Globus pallidus (tissue), 1 donor: ENCODE measurements at places on chromosomes 2 and 18.

- DNase-seq, result peak; percentile 99
Observed at GRCh38 chr2:21256006-21256405, 132.2 kb downstream of the TDRD15 start.

GRCh38 chr2:96409820-96410164, 74.2 kb downstream of the NCAPH start:
- DNase-seq, result no peak

GRCh38 chr2:66665124-66665984, 230.4 kb downstream of the MEIS1 start:
- no peak for DNase-seq

DNA sequence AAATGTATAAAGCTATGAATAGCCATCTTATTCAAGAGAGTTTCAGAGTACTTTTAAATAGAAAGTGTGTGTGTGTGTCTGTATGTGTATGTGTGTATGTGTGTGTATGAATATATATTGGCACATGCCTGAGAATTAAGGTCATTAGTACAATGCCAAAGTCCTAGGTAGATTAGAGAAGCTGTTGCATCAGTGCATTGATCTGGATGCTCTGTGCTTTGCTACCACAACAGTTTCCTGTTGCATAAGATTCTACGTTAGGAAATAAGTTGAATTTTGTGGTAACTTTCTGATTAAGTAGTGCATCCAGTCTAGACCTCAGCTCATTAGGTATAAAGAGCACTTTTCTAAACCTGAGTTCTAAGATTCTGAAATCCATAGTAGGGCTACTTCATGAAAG, 1102.8 kb upstream of the KLHL29 start:
- no peak for DNase-seq

DNA sequence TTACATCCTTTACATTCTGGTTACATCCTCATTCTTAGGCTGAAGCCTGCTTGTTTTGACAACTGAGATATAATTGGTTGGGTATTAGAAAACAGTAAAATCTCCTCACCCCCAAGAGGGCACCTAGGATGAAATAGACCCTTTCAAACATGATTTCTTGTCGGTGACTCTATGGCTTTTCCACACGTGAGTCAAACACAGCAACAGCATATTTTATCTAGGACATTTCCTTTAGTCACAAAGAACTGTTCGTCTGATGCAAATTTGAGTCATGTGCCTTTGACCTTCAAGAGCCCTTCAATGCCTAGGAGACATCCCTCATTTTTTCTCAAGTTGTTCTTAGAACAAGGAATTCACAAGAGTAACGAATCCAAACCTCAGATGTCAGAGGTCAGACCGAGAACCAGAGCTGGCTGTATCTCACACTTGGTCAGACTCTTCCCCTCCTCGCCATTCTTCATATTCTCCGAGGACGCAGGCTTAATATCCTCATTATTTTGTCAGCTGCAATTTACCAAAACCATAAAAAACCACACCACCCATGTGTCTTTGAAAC, 60.5 kb upstream of the ALKAL2 start:
- DNase-seq, result no peak

DNA sequence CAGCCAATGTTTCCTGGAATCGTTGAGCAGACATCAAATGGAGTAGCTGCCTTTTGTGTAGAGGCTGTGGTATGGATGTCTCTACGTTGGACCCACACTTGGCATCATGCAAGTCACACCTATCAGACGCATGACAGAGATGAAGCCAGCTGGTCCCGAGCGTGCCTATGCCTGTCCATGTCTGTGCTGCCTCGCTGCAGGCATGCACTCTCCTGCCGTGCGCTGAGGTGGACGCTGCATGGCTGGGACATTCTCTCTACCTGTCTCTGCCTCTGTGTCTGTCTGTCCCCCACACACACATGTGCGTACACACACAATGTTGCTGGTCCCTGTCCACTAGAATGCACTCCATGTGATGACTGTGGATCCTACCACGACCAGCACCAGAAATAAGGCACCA, 514.2 kb upstream of the MYT1L start:
- no peak for DNase-seq

DNA sequence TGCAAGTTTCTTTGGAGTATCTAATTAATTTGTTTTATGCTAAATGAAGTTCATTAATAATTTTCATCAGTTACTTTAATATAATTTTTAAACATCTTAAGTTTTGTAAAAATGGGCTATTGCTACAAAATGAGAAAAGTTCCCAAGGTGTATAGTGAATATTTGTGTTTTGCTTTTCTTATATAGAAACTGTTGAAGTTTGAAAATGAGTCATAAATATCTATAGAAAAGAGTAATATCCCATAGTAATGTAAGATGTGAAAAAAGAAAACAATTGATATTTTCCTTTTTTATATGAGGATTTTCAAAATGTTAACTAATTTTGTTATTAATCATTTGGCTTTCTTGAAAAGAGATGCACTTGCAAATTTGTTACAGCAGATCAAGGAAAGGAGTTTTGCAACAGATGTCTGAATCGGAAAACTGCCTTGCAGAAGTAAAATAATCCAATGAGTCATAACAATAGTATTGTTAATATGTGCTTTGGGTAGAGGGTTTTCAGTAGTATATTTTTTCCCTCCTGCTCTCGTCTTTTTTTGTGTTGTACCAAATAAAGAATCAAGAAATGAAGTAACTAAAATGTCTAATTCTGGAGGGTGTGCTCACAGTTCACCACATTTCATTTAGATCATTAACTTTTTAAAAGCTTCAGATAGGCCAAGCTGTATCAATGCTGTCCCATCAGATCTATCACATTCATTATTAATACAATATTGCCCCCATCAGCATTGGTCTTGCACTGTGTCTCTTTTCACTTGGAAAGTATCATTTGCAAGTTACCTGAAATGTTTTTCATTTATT, 15.5 kb downstream of the DUSP19 start:
- DNase-seq, result no peak

DNA sequence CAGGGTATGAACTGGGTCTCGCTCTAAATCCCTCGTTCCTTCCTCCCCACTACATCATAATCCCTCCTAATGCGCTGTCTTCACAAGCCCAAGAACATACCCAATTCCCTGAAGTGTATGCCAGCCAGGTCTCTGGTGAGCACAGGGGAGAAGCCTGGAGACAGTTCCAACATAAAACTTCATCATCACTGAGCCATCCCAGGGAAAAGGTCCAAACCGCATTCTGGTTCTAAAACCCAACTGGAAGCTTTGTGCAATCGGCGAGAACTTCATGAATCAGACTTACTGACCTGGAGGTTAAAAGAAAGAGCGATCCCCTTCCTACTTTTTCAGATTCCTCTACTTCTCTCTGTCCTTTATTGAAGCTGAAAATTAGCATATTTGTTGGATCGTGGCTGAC, 132.7 kb downstream of the ALPK2 start:
- no peak for DNase-seq

- DNase-seq, result no peak
Observed at GRCh38 chr2:223001797-223002175, 50.2 kb upstream of the KCNE4 start.

DNA sequence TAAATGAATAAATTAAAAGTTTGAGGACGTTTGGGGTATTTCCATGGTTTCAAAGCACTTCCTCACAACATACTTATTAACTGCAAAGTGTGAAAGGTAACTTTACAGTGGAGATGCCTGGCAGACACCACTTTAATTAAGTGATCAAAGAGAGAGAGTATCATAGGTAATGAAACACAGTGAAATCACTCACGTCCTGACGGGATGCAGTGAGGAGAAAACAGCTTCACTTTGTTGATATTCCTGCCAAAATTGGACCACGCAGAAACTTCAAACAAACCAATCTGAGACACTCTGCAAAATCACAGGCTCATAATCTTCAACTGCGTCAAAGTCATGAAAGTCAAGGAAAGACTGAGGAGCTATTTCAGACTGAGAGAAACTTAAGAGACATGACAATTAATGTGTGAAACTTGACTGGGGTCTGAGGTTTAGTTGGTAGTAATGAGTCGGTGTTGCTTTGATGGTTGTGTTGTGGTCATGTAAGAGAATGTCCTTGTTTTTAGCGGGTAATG, 66.0 kb upstream of the ITGB6 start:
- DNase-seq, result no peak

- no peak for DNase-seq
Observed at GRCh38 chr18:65352186-65352585, 398.6 kb upstream of the CDH7 start.

DNA sequence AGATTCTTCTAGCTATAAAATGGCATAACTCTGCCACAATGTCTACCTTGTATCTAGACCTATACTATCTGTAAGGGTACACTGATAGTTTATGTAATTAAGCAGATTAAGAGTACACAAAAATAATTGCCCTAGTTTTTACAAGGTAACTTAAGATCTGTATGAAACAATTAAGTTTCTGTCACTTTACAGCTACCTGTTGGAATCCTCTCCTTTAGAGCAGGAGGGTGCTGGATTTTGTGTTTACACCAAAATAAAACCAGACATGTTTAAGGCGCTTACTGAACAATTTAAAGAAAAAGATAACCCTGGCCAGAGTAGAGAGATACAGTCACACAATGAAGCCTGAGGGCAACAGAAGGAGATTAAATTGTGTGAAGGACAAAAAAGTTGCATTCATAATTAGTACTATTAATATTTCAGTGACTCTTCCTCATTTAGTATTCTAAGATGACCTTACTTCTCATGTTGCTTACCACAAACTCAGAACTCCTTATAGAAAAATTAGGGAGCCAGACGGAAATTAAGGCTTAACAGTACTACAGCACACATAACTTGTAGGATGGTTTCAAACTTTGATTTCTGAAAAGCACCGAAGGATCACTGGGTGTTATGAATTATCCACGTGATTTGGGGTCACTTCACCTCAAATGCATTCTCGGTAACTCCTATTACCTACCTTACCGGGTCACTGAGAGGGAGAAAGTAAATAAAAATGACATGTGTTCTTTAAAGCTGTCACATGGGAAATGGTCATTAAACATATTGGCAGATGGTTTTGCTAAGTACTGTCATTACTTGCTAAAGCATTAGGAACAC, 1.0 kb downstream of the DARS1 start:
- no peak for DNase-seq

- no peak for DNase-seq
Observed at GRCh38 chr2:990970-991369, 40.3 kb downstream of the SNTG2 start.

GRCh38 chr2:223696719-223697118, 94.6 kb upstream of the SCG2 start:
- no peak for DNase-seq

DNA sequence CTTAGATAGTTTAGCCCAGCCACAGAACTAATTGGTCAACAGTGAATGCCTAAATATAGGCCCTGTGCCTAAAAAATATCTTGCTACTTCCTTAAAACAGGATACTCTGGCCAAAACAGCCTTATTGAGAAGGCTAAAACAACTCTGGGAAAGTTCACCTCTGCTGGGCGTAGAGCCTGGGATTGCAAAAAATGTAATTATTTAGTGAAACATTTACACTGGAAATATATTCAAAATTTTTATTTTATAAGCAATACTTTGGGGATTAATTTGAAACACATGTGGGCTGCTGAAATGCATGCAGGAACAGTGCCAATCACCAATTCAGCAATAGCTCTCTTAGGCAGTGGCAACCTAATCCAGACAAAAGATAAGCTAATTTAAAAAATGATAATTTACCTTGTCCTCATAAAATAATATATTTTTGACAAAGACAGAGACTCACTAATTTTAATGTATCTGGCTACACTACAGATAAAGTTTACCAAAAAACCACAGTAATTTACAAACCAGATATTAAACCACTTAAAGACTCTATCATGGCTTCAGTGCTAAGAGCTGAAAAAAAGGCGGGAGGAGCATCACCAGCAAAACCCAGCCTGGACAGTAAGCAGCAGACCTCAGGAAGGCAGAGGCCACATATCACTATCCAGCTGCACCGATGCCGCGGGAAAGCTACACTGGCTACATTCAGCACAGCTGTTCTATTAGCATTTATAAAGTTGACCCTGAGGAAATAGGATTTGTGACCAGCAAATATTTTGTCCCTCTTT, 18.5 kb downstream of the TRAK2 start:
- DNase-seq, result no peak

- DNase-seq, result no peak
Observed at GRCh38 chr2:168848225-168848624, 42.0 kb downstream of the SPC25 start.

- peak; percentile 67 for DNase-seq
Observed at GRCh38 chr2:204691911-204692510, 146.7 kb downstream of the PARD3B start.

DNA sequence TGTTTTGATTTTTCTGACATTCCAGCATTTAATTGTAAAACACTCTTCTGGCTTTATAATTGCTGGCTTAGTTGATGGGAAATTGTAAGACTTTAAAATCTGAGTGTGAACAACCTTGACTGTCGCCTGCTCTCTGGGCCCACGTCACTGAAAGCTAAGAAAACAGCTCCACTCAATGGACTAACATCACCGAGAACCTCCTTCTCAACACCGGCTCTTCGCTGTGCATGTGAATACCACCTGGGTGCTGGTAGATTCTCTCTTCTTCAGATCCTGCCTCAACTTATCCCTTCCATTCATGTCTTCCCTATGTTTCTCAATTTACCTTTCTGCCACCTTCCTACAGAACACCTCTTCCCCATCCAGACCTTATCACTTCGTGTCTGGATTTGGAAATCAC, 523.1 kb upstream of the ID2 start:
- no peak for DNase-seq

- no peak for DNase-seq
Observed at GRCh38 chr2:100691846-100692245, 128.1 kb upstream of the NPAS2 start.

DNA sequence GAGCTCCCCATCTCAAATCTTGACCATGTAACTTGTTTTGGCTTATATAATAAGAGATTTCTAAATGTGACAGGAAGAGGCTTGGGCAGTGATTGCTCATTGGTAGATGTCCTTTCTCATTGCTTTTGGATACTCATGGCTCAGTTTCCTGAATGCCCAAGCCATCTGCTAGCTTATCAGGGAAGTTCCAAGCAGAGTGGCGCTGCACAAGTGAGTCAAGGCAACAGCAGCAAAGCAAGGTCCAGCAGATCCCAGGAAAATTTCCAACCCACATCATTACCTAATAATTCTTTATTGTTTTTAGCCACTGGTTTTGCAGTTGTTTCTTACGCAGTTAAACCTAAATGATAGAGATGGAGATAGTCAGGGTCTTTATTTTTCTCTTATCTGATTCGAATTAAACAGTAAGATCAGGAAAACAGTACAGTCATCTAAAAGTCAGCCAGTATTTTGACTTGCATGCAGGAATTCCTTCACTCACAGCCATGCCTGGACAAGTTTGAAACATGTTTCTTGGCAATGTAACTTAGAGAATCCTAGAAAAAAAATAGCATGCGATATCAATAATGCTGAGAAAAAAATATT, 349.7 kb upstream of the TMEFF2 start:
- DNase-seq, result no peak
